Transverse colon (tissue), 4 donors: ENCODE measurements at places on chromosomes 5 and 9.

DNA sequence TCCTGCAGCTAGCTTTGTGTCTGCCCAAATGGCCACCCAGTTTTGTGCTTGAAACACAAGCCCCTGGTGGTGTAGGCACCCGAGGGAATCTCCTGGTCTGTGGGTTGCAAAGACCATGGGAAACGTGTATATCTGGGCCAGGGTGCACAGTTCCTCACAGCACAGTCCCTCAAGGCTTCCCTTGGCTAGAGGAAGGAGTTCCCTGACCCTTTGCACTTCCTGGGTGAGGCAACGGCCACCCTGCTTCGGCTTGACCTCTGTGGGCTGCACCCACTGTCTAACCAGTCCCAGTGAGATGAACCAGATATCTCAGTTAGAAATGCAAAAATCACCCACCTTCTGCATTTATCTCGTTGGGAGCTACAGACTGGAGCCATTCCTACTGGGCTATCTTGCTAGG, 865.0 kb upstream of the ACO1 start:
- no peak for DNase-seq

- no peak for DNase-seq
These were observed 20.8 kb upstream of the ZNF354A start for GRCh38 chr5:178751286-178751685.

DNA sequence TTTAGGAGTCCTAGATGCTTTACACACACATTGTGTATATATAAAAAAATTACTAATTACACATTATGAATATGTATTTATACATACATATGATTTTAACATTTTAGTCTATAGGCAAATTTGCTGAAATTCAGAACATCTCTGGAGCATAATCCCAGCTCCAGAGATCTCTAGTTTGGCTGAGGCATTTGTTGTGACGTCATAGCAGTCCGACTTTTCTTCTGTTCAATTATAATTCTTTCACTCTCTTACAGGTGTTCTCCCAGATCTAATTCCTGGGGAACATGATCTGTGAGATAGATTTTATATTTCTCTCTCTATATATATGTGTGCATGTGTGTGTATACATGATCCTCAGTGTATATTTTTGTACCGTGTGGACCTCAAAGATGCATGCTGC, 1876.2 kb downstream of the EFNA5 start:
- no peak for DNase-seq

DNA sequence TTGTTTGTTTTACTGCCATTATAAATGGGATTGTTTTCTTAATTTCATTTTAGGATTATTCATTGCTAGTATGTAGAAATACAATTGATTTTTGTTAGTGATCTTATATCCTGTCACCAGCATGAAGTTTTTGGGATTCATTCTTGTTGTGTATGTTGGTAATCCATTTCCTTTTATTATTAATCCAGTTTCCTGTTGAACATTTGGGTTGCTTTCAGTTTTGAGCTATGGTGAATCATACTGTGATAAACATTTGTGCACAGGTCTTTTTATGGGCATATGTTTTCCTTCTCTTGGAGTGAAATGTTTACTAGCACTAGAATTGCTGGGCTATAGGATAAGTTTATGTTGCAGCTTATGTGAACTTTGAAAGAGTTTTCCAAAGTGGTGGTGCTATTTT, 69.6 kb downstream of the MAN2A1 start:
- no peak for DNase-seq

GRCh38 chr9:26975728-26976707, 19.8 kb downstream of the IFT74 start:
- DNase-seq = peak; percentile 56
